GM12892 (cell line): ENCODE measurements at places on chromosomes 16 and 17.

- no peak for DNase-seq
Observed at GRCh38 chr17:30954046-30954830, 16.6 kb upstream of the RNF135 start.

GRCh38 chr16:84948851-84949610 lies 62.3 kb downstream of the ZDHHC7 start:
- no peak for DNase-seq

DNA sequence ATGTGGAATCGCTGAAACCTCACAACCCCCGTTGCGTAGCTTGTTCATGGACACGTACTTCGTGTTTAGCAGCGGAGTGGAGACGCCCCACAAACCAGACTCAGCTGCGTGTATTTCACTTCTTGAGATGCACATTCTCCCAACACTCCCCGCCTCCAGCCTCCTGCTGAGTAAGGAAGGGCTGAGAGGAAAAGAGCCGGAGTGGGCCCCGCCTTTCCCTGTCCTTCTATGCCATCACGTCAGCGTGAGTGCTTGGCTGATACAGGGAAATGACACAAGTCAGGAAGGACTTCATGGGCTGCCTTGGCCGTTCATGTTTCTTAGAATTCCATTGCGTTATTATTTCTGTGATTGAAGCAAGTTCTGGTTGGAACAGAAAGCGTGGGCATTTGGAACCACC lies 68.6 kb upstream of the CBX4 start:
- DNase-seq: no peak

DNA sequence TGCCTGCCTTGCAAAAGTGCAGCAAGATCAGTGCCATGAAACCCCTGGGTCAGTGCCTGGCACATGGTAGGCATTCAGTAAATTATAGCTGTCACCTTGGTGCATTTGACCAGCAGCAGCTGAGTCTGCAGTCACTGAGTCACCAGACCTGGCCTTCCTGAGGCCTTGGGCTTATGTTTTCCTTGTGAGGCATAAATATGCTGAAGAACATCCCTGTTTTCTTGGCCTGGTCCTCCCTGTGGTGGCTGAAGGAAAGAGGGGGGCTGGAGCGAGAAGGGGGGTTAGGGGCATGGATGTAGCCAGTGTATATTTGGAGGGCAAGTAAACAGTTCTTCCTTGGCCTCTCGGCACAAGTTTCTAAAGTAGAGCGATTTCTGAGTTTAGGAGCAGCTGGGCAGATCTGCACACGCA lies 26.5 kb downstream of the EPN2 start:
- no peak for DNase-seq

- DNase-seq: no peak
Observed at GRCh38 chr16:2205967-2206313, 686 bp downstream of the MLST8 start.

DNA sequence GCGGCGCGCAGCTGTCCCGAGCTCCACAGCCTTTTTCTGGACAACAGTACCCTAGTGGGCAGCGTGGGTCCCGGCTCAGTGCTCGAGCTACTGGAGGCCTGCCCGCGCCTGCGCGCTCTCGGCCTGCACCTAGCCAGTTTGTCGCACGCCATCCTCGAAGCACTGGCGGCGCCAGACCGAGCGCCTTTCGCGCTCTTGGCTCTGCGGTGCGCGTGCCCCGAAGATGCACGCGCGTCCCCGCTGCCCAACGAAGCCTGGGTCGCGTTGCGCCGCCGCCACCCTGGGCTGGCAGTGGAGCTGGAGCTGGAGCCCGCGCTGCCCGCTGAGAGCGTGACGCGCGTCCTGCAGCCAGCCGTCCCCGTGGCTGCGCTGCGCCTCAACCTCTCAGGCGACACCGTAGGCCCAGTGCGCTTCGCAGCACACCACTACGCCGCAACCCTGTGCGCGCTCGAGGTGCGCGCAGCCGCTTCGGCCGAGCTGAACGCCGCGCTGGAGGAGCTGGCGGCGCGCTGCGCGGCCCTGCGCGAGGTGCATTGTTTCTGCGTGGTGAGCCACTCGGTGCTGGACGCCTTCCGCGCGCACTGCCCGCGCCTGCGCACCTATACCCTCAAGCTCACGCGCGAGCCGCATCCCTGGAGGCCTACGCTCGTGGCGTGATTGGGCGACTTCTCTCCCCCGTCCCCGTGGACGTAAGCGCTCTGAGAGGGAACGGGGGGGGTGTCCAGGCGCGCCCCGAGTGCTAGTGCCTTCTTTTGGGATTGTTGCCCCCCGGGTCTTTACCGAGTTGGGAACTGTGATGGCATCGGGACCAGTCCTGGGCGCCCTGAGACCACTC lies 1.2 kb upstream of the HSF4 start:
- DNase-seq: no peak

DNA sequence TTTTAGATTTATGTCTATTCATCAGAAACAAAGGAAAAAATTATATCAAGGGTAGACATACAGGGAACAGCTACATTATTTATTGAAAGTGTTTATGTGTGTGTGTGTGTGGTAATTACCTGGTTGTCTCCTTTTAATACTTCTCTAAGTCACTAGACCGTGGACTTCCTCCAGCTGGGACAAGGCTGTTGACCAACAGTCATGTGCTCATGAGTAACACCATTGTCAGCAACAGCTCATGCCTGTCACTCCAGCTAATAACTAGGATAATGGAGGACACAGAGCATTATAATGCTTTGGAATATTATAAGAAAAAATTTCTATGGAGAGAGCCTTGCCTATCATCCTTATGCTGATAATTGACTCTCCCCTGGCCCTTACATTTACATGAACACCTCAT lies 125.3 kb upstream of the SALL1 start:
- no peak for DNase-seq

- no peak for DNase-seq
Observed at GRCh38 chr17:78179372-78179771, 7.5 kb downstream of the TK1 start.

DNA sequence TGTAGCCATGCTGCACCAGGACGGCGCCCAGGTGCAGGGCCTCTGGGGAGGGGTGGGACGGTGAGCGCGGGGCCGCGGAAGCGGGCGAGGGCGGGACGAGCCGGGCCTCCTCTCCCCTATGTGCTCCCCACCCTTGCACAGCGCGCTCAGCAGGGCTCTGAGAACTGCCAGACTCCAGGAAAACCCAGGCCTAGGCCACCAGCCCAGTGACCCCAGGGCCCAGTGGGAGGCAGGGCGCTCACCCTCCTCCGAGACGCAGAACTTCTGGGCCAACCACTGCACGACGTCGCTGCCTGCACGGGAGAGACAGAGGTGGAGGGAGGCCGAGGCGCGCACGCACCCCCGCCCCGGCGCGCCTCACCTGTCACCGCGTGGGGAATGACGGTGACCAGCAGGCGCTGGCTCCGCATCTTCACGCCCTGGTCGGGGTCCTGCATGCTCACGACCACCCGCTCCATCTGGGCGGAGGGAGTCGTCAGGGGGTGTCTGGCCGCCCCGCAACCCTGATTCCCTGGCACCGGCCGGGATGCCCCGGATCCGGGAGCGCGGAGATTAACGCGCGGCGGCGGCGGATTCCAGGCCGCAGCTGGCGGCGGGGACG lies 603 bp downstream of the RGS11 start:
- DNase-seq: peak; percentile 45

GRCh38 chr17:9151091-9151490 lies 129.8 kb downstream of the NTN1 start:
- no peak for DNase-seq

GRCh38 chr17:29155227-29155965 lies 24.8 kb downstream of the MYO18A start:
- no peak for DNase-seq

DNA sequence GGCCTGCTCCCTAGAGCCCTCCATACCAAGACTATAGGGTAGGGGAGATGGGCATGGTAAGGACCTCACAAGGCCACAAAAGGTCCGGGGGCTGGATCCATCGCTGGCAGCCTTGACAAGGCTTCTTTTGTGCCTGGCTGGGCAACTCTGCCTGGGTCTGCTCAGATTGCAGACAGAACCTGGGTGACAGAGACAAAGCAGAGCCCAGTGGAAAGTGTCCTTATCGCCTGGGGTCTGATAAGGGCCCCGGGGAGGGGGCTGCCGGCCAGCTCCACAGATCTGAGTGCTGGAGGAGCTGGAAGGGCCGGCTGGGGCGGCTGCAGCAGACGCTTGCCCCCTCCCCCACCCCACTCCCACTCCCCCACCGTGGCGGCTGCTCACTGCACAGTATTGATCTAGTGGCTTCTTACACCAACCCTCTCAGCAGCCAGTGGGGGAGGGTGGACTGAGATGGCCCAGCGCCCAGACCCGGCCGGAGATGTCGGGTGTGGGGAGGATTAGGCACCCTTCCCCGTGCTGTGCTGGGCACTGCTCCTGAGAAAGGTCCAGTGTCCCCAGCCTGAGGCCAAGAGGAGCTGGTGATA lies 7.2 kb downstream of the MMP15 start:
- no peak for DNase-seq

- no peak for DNase-seq
Observed at GRCh38 chr16:57735755-57736418, at the start of gene KATNB1. Gene KATNB1 (plus strand): TSS chr16:57735770. CDS start chr16:57737244, 1,474 bp downstream.

GRCh38 chr17:28514561-28515002 lies 8.4 kb downstream of the FOXN1 start:
- no peak for DNase-seq

DNA sequence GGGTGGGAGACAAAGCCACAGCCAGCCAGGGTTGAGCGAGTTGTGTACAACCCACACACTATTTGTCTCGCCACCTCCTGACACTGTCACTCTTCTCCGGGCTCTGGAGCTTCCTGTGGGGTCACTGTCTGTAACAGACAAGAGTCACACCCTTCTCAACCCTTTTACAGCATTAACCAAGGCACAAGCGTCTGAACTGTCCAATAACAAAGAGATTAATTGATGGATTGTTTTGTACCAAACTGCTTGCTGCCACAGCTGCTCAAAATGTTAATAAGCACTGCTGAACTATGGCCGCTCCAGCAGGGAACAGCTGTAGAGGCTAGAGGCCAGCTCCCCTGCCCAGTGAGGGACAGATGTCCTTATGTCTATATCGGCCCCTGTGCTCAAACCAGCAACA lies 25.2 kb upstream of the HYDIN start:
- DNase-seq: no peak

DNA sequence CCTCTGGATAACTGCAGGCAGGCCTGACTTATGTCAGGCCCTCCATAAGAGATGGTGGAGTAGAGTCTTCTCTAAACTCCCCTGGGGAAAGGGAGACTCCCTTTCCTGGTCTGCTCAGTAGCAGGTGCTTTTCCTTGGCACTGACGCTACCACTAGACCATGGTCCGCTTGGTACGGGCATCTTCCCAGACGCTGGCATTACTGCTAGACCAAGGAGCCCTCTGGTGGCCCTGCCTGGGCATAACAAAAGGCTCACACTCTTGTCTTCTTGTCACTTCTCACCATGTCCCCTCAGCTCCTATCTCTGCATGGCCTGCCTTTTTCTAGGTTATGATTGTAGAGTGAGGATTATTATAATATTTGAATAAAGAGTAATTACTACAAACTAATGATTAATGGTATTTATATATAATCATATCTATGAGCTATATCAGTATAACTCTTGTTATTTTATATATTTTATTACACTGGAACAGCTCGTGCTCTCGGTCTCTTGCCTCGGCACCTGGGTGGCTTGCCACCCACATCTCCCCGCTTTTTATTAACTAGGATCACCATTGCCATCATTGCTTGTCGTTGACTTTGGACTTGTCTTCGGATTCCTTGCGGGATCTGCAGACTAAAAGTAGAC lies 59.8 kb upstream of the ARL4D start:
- no peak for DNase-seq

DNA sequence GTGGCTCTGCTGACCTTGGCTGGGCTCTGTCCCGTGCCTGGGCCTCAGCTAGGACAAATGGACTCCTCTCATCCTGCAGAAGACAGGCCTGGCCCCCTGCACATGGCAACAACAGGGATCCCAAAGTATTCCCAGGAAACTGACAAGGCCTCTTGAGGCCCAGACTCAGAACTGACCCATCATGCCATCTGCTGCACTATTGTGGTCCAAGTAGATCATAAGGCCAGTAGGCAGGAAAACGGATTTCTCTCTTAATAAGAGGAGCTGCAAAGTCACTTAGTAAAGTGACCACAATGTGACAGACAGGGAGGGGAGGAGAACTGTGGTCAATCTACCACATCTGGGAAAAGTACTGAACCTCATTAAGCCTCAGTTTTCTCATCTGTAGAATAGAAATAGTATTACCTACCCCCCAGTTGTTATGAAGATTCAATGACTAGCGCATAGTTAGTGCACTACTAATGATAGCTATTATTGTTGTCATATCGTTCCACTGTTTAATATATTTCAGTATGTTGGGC lies 62.1 kb upstream of the TNRC6A start:
- DNase-seq: no peak

DNA sequence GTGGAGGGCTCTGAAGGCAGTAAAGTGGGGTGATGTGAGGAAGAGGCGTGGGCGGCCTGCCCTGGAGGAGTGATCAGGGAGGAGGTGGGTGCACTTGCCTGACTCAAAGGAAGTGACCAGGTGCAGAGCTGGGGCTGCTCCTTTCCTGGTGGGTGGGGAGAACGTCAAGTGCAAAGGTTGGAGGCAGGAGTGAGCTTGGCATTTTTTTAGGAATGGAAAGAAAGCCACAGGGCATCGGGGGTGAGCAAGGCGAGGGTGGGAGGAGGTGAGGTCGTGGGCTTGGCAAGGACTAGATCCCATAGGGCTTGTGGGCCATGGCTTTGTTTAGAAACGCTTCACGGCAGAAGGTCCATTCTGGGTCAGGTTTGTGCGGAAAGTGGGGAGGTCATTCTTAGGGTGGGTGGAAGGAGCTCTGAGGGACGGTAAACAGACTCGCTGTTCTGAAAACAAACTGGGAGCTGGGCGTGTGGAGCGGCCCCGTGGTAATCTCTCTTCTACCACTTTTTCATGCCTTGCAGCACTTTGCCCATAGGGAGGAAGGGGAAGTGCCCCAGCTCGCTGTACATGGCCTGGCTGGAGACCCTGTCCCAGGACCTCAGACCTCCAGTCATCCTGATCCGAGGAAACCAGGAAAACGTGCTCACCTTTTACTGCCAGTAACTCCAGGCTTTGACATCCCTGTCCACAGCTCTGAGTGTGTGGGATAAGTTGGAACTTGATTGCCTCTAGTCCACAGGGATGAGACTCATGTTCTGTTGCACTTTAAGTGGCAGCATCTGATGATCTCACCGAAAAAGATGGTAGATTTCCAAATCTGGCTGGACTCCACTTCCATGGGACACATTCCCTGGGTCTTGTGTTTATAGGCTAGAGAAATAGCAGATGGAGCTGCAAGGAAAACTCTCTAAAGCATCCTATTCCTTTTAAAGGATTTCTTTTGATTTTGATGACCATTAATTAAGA lies 18.9 kb upstream of the HERPUD1 start:
- no peak for DNase-seq

DNA sequence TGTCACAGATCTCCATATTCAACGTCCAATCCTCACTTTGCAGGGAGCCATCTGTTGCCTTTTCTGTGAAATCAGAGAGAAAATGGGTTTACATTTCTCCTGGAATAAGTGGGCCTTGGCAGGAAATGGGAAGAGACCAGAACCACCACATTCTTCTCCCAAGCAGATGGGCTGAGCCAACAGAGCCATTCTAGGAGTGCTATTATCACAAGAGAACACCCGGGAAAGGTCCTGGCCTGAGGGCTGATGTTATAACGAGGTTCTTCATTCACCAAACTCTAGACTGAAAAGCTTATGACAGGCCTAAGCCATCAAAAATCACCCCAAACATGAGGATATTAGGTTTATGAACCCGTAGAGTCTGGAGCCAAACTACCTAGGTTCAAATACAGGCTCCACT lies 64.7 kb downstream of the TOM1L2 start:
- no peak for DNase-seq
